ENCODE measurements at places on chromosomes 3 and 15.
A peak's percentile ranks its signal among the peaks of the same experiment; 100 is the strongest.

GRCh38 chr3:46052531-46052930 is 25.2 kb upstream of the XCR1 start:
- no peak for DNase-seq

DNA sequence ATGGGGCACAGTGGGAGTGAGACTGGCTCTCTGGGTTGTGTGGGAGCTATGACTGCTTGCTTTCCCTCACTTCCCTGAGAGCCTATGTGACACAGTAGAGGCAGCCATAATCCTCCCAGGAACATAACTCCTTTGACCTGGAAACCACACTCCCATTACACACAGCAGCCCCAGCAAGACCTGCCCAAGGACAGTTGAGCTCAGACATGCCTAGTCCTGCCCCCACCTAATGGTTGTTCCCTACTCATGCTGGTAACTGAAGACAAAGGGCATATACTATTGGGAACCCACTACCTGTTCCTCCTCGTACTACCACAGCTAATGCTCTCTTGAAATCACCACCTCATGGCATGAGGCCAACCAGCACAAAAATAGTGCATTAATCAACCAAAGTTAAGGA is 550.4 kb upstream of the ARPP21 start:
- DNase-seq: no peak

DNA sequence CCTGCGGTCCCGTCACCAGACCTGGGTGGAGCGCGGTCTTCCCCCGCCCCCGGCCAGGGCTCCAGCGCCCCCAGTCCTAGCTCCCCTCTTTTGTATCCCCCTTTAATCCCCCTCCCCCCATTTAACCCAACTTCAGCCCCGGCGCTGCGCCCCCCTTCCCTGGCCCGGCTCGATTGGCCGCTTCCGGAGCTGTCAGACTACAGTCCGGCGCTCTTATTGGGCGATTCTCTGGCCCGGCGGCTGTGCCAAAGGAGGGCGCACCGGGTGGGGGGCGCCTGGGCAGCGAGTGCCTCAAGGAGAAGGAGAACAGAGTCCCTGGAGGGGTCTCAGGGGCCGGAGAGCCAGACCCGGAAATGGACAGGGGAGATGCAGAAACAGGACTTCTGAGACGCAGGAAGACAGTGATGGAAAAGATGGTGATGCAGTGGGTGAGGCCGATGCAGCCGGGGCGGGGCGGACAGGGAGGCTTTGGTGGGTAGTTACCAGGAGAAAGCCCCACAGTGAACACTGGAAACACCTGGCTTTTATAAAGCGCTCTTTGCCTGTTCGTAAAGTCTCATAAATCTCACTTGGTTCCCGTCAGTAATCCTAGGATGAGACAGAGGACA is 1.2 kb upstream of the ADCY5 start:
- DNase-seq: peak; percentile 49

DNA sequence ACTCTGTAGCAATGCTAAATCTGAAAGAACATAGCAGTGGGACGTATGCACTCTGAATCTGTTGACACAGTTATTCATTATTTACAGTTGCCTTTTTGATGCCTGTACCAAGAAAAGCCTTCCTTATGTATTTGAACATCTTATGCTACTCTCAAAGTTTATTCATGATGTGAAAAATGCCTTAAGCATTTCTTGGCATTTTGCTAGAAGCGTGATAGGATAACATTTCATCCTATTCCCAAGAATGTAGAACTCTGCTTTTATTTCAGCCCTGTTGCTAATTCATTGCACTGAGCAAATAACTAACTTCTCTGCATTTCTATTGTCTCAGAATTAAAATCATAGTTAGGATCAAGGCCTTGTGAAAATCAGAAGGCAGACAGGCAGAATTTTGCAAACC is 105.5 kb downstream of the STRIT1 start:
- no peak for DNase-seq

DNA sequence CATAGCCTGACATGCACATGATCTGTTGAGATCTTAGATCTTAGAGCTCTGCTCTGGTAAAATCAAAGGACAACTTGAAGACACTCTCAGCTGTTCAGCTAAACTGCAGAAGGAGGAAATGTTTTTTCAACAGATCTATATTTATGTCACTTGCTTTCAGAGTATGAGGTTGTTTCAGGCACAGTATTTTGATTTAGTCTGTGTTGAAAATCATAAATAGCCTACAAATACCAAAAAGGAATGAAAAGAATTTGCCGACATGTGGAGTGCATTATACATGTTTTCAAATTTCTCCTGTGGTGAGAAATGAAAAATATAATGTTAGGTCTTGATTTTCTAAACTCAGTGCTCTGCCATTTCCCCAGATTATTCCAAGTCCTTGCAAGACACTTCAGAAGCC is 1118.4 kb downstream of the TBL1XR1 start:
- no peak for DNase-seq

GRCh38 chr15:90598679-90599078 is 69.0 kb downstream of the CRTC3 start:
- DNase-seq: no peak

DNA sequence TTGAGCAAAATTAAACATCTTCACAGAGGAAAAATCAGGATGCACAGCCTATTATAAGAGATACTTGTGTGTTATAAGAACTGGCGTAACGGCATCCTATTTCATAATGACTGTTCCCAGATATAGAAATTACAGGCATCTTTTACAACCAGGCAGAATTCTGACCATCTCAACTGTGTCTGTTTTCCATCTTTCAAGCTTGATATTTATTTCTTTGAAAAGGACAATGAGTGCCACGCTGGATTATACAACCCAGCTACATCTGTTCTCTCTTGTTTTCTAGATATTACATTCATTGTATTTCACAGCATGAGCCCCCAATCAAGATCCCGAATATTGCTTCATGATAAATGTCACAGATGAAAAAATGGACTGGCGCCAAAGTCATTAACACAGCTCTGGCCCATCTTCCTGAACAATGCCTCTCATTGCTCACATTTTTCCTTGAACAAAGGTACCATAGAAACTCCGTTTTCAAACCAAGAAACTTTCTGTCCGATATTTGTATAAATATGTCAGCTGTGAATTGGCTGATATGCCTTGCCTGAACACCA is 420.6 kb downstream of the TBL1XR1 start:
- DNase-seq: no peak

GRCh38 chr3:128911911-128912310 is 32.5 kb downstream of the ACAD9 start:
- DNase-seq: no peak

- no peak for DNase-seq
Observed at GRCh38 chr15:50137330-50137761, 18.3 kb upstream of the ATP8B4 start.

DNA sequence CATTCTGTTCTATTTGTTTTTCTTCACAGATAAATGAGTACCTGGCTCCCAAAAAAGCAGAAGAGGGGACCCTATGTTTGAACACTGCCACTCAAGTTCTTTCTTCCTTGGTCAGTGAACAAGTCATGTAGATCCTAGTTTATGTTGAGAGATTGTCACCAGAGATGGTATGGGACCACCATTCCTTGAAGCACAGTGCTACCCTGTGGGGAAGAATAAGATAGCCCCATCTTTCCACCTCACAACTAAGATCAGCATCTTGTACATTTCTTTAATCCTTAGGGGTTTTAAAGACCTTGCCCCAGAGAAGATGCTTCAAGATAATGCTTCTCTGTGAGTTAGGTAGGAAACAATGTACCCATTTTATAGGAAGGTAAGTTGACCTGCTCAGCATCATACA is 233.5 kb upstream of the WNT5A start:
- DNase-seq: no peak

DNA sequence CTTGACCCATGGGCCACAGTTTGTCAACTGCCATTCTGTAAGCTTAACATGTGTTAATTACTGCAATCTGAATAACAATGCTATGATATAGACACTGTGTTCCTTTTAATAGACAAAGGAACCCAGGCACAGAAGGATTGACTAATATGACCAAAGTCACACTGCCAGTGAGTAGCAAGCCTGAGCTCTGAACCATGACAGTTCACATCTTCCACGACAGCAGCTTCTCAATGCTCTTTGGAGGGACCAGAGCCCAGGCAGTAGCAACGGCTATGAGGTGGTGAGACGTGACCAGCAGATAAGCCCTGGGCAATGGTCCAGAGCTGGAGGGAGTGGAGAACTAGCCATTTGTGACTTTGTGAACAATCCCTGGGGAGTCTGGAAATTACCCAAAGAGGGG is 19.4 kb downstream of the CA12 start:
- DNase-seq: no peak

DNA sequence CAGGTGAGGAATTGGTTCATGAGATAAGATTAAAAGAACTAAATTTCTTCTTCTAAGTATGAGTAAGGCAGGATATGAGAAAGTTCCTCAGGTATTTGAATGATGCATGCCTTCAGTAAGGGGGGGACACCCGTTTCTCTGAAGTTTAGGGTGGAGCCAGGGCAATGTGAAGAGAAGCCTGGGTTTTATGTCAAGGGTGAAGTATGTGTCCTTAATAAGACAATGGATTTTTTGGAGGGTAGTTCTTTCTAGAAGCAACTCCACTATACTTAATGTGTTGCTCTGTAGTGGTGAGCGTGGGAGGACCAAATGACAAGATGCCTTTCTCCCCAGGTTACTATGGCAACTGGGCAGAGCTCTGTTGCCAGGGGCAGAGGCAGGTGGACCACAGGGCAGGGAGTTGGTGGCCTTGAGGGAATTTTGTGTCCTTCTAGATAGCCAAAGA is 44.0 kb downstream of the PHLDB2 start:
- DNase-seq: no peak

DNA sequence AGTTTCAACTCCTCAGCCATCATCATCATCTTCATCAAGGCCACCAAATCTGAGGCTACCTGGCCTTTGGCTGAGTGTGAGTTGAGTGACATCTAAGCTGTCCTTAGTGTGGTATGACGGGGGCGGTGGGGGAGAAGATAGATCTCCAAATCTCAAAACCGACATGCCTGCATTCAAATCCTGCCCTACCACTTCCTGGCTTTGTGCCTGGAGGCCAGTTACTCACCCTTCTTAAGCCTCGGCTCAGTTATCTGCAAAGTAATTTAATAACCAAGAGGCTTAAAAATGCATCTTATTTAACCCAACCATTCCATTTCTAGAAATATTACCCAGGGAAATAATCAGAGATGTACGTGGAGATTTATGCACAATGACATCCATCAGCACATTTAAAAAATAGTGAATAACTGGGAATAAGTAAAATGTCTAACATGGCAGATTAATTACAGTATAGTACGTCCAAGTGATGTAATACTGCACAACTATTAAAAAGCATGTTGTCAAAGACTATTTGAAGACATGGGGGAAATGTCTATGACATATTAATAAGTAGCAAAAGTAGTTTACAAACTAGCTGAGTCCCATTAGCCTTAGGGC is 167.4 kb downstream of the NTRK3 start:
- DNase-seq: no peak

DNA sequence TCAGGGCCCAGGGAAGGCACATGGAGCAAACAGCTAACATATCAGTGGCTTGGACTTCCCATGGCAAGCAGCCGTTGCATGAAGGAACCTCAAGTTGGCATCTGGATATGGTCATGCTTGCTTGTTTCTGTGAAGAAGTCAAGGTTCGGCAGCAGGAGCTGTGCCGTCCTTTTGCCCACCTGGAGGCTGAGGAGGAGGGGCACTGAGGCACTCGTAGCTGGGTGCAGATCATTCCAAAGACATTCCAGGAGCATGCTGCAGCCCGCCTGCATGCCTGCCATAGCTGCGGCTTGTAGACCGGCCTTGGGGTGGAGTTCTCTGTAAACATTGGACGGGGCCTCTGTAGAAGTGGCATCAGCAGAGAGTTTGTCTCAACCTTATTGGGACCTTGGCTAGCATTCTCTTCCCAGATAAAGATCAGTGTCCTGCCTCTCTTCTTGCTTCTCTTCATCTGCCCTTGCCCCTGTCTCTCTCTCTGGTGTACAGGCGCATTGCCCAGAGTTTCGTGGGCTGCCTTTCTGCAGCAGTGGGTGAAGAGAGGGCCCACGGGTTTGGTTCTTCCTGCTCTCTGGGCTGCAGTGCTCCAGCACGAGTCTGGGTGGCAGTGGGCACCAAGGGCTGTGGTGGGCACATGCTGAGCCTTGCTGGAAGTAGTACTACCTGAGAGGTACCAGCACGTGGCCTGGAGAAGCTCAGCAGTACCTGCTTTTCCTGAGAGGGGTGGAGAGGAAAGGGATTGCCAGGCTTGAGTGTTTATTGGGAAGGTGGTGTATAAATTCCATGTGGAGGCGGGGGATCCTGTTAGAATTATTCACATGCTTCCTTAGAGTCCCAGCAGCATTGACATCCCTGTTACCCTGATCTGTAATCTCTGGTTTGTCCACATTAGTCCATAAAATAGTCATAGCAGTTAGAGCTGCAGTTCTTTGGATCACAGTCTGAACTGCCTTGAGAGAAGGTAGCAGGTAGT is 49.4 kb downstream of the CHCHD6 start:
- no peak for DNase-seq

DNA sequence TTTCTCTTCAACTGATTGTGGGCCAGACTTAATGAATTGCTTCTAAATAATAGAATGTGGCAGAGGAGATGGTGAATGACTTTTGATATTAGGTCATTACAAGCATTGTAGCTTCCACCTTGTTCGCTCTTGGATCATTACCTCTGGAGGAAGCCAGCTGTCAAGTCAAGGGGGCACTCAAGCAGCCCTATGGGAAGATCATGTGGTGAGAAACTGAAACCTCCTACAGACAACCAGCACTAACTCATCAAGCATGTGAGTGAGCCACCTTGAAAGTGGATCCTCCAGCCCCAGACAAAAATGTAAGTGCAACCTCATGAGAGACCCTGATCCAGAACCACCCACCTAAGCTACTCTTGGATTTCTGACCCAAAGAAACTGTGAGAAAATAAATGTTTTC is 109.8 kb upstream of the TBC1D5 start:
- no peak for DNase-seq

- no peak for DNase-seq
Observed at GRCh38 chr3:110808630-110809029, 263.0 kb upstream of the NECTIN3 start.

DNA sequence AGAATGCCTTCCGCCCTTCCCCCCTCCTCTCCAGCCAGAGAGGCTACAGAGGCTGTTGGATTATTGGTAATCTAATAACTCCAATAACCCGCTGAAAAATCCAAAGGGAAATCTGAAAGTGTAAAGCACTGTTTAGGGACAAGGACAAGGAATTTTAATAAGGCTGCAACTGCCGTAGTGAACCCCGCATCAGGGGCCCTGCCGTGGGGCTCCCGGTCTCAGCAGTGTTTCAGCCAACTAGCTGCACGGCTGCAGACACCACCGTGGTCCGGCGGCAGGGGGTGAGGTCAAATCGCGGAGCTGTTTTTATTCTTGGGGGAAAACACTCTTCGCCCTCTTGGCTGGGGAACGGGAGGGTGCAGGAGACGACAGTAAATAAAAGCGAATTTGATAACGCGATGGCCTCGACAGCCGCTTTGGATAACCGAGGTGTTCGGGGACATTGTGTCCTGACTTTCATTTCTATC is 6.1 kb downstream of the BCL6 start:
- peak; percentile 64 for DNase-seq

GRCh38 chr15:90031231-90031791 is 30.2 kb downstream of the ZNF710 start:
- DNase-seq: no peak

- peak; percentile 20 for DNase-seq
Observed at GRCh38 chr15:55627730-55628368, 39.7 kb upstream of the PYGO1 start.
